Heart right ventricle (tissue), 16 donors: ENCODE measurements at places on chromosomes 5 and 9. TPM values are rescaled to one million over a fixed set of nuclear protein-coding genes. Genes with fewer than 3 reads are reported as not detected.

Gene PCDHGC5
- polyA plus RNA-seq: 10.2 TPM

Gene LHFPL2
- polyA plus RNA-seq: 2.4 TPM

Gene MLANA
- polyA plus RNA-seq: not detected

Gene MAMDC2
- 7.3 TPM for polyA plus RNA-seq

Gene FNIP1
- polyA plus RNA-seq: 2.8 TPM

Gene CDH6
- polyA plus RNA-seq: 1.8 TPM

Gene SPINK5
- polyA plus RNA-seq: 3.4 TPM

Gene TAS2R1
- not detected for polyA plus RNA-seq

Gene GGTA1
- 3.0 TPM for polyA plus RNA-seq

Gene CEL
- polyA plus RNA-seq: 3.2 TPM

Gene SLC23A1
- not detected for polyA plus RNA-seq

Gene CCL21
- polyA plus RNA-seq: 21.7 TPM

Gene CRHBP
- polyA plus RNA-seq: 1.5 TPM

Gene FCN1
- 1.5 TPM for polyA plus RNA-seq

Gene SLC2A6
- 4.9 TPM for polyA plus RNA-seq

Gene DBH
- not detected for polyA plus RNA-seq

Gene PCDHGB4
- 0.96 TPM for polyA plus RNA-seq

Gene PCDHGA10
- polyA plus RNA-seq: 0.52 TPM

Gene DMRT3
- not detected for polyA plus RNA-seq

Gene CYLC2
- polyA plus RNA-seq: not detected

Gene ADRB2
- 1.8 TPM for polyA plus RNA-seq

Gene SAPCD2
- 0.23 TPM for polyA plus RNA-seq

Gene FRMPD1
- 0.22 TPM for polyA plus RNA-seq

Gene TMEM267
- polyA plus RNA-seq: 5.2 TPM

Gene SPATA31D4
- polyA plus RNA-seq: not detected

Gene GMCL2
- not detected for polyA plus RNA-seq
